ENCODE measurements at places on chromosomes 5 and 9.

- DNase-seq = peak; percentile 69
Measured at GRCh38 chr5:123875561-123876275, 363.7 kb downstream of the CSNK1G3 start.

- no peak for DNase-seq
Measured at GRCh38 chr9:84456527-84456926, 116.0 kb upstream of the SLC28A3 start.

- DNase-seq = peak; percentile 82
Measured at GRCh38 chr5:127958421-127959011, 125.0 kb upstream of the SLC12A2 start.

GRCh38 chr5:19018822-19019221, 969.2 kb downstream of the CDH18 start:
- no peak for DNase-seq

DNA sequence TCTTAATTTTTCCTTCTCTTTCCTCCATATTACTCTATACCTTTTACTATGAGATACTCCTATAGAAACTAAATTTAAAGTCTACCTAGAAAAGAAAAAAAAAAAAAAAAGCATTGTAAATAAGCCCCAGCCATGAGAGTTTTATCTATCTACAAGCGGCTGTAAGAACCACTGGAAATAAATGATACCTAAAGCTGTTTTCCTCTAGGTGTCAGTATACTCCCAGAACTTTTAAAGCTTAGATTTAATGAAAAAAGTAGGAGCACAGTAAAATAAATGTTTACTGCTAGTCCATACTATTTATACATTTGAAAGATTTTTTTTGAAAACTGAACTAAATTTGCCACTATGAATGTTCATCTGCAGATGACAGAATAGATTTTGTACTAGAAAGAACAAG, 26.2 kb downstream of the TYRP1 start:
- DNase-seq = peak; percentile 32

GRCh38 chr9:2816476-2817141, 27.3 kb downstream of the PUM3 start:
- no peak for DNase-seq

DNA sequence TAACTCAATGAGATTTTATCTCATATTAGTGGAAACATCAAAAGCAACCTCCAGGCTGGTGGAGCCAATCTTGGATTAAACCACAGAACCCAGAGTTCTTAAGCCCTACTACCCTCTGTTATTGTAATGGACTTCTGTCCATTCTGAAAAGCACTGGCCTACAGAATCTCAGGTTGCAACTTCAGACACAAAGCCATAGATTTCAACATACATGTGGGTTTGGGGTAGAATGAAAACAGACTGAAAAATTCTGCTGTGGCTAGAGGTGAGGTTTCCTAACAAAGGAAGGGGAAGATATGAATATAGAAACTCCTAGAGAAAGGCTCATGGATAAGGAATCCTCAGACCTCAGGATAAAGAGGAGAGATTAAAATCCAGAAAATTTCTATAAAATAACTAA, 569.8 kb upstream of the RIOK2 start:
- no peak for DNase-seq

DNA sequence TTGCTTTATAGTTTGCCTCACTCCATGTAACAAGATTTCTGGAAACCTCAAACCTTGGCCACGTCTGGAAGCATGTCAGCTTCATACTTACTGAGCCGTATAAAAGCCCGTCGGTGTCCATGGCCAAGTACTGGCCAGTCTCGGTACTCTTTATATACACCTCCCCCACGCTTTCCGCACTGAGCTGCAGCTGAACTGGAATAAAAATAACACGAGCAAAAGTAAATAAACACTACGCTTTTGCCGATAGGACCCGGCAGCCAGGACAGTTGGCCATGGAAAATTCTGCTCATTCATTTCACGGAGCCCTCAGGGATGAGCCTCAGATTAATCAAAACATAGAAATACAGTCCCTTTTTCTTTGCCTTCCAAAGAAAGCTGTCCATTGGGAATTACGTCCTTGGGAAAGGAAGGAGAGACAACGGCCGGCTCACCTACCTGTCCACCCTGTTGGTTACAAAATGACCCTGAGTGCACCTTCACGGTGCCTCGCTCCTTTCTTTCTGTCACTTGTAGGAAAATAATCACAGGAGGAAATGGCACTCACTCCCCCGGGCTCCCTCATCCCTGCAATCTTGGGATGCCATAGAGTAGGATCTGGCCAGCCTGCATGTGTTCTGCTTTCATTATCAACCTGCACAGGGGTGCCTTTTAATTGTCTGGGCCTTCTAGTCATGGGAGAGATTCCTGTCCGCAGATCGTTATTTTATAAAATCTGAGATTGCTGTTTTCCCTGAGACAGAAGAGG, 85.1 kb downstream of the FGF1 start:
- no peak for DNase-seq

DNA sequence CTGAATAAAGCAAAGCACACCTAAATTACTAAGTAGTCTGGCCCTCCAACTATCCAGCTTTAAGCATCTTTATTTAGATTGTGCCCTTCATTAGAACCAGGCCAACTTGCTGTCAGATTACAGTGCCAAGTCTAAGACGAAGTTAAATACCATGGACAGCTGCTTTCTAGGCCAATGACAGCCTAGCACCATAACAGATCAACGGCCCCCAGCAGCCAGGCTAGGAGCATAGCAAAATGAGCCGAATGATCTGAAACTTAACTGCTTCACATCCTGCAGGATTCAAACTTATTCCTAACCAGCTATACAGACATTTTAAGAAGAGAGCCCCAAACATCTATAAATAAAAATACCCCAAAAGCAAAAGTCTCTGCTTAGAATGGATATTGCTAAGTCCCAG, 6.8 kb downstream of the SLC24A2 start:
- no peak for DNase-seq

GRCh38 chr5:175336781-175337180, 107.2 kb downstream of the DRD1 start:
- no peak for DNase-seq

- DNase-seq = no peak
Measured at GRCh38 chr5:2393556-2393955, 357.9 kb downstream of the IRX2 start.

DNA sequence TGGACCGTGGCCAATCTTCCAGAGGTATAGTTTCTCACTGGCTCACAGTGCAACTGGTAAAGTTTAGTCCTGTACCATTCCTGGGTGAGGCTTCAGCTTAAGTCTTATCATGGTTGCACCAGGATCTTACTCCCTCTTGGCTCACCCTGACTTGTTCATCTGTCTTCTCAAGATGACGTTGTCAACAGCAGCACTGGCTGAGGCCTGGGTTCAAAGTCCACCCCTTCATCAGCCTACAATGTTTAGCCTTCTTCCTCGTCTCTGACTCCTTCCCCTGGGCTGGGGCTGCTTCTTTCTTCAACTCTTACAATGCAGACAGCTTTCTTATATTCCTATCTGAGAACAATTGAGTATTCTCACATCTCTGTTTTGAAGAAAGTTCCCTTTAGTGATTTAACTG, 311.1 kb upstream of the CLINT1 start:
- DNase-seq = peak; percentile 69

DNA sequence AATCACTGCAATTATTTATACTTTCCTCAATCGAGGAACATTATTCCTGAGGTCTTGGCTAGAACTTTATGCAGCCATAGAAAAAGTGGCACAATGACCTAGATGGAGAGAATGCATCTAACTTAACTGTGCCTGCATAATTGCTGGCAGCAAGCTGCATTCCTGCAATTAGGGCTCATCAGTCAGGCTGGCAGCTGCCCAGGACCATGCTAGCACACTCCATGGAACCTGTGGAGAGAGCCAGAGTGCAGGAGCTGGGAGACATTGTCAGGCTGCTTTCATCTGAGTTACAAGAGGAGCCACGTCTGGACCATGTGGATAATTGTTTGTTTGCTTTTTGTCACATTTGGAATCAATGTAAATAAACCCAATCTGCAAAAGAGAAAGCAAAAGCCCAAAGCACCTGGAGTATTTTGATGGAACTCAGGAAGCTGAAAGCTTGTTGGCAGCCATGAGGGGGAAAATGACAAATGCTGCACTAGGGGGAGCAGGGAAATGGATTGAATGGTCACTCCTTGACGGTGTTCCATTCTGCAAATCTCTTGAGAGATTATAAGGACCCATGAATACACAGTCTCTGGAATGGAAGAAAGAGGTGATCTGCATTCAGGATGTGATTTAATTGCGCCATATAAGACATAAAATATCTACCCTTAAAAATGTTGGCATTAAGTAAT, 839.9 kb downstream of the MAT2B start:
- no peak for DNase-seq

DNA sequence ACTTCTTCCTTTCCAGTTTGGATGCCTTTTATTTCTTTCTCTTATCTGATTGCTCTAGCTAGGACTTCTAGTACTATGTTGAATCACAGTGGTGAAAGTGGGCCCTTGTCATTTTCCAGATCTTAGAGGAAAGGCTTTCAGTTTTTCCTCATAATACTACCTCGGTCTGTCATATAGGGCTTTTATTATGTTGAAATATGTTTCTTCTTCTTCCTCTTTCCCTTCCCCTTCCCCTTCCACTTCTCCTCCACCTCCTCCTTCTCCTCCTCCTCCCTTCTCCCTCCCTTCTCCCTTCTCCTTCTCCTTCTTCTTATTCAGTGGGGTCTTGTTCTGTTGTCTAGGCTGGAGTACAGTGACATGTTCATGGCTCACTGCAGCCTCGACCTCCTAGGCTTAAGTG, 9.2 kb upstream of the TERT start:
- DNase-seq = no peak

DNA sequence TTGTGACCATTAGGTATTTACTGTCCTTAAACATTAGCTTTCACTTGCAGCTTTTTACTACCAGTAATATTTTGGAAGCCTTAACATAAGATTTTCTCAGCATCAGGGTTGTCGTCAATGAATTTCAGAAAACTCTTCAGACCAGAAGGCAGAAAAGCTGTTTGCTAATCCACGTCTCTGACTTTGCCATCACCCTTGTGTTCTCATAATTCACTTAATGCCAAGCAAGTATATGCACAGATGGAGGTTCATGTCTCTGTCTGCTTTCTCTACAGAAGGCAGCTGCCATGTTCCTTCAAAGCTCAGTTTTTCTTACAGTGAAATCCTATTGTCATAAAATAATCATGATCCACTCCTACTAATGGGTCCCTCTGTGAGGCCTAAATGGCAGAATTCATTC, 37.7 kb upstream of the LRRC19 start:
- no peak for DNase-seq

- no peak for DNase-seq
Measured at GRCh38 chr9:30075022-30075421, 2309.4 kb upstream of the ACO1 start.

- DNase-seq = no peak
Measured at GRCh38 chr9:134925011-134925511, 7.3 kb upstream of the FCN1 start.

- no peak for DNase-seq
Measured at GRCh38 chr5:160441311-160441781, 19.7 kb downstream of the PTTG1 start.

DNA sequence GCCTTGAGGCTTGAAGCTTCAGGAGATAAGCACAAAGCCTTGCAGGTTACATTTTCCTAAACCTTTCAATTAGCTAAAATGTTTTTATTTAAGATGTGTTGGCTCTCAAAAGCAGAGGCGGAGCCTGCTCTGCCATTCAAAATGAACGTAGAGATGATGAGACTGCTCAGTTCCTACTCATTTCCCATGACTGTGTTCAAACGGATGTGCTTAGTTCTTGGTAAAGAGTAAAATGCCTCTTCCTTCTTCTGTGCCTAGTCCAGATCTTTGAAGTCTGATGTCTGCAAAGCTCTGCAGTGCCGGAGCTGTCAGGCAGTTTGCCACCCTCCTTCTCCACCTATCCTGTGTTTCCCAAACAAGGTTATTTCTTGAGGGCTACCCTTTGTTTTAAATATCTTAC, 46.3 kb upstream of the ADAMTSL1 start:
- no peak for DNase-seq

DNA sequence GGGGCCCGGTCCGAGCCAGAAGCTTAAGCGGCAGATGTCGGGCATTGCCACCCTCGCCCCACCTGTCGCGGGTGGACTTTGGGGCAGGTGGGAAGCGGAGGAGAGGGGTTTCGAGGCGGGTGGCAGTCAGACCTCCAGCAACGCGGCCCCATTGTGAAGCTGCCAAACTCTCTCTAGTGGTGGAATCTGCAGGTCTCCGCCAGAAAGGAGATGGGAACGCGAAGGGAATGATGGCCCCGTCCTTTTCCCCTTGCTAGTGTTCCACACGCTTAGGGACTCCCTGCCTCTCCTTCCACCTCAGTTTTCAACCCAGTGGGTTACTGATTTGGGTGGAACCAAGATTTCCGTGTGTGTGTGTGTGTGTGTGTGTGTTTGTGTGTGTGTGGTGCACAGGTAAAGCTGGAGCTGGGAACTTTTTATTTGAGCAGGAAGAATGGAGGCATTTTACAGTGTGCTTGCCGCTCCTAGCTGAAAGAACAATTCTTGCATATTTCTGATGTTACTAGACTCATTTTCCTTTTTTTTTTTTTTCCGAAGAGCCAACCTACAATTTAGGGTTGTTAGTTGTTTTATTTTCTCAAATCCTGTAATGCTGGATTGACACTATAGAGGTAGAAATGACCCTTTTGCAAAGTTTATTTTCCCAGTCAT, 1.3 kb downstream of the MACIR start:
- peak; percentile 48 for DNase-seq

GRCh38 chr5:145787001-145787400, 48.1 kb downstream of the PRELID2 start:
- no peak for DNase-seq

- no peak for DNase-seq
Measured at GRCh38 chr5:128427921-128428320, 110.1 kb downstream of the FBN2 start.

- peak; percentile 72 for DNase-seq
Measured at GRCh38 chr5:87411973-87412629, 629 bp downstream of the CCNH start.

GRCh38 chr5:97846643-97847042, 663.6 kb upstream of the RIOK2 start:
- no peak for DNase-seq

GRCh38 chr9:87184956-87185642, 237.8 kb upstream of the GAS1 start:
- no peak for DNase-seq

DNA sequence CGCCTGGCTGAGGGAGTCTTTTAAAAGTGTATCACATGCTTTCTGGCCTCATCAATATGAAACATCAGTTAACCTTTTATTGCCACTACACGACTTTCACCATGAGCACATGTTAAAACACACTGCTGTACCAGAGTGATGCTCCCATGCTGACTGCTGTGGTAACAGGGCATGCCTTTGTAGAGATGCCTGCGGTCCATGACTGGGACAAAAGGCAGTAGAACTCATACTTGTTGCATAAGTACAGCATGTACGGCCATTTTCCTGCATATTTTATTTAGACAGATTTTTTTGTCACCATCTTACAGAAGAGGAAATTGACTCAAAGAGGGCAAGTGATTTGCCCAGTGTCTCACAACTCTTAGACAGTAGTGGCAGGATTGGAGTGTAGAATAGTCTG, 105.7 kb upstream of the ADAMTSL1 start:
- DNase-seq = no peak

GRCh38 chr5:32612134-32612888, 27.0 kb downstream of the SUB1 start:
- no peak for DNase-seq

- DNase-seq = no peak
Measured at GRCh38 chr9:97280755-97281330, 26.6 kb upstream of the CCDC180 start.

Measured in small intestine (tissue), 16 donors.